ENCODE measurements at places on chromosomes 13 and 19.
A peak's percentile ranks its signal among the peaks of the same experiment; 100 is the strongest.

GRCh38 chr13:98217597-98217996 lies 40.5 kb upstream of the RNF113B start:
- no peak for DNase-seq

- no peak for DNase-seq
Measured at GRCh38 chr13:76470991-76471390, 415.2 kb downstream of the KCTD12 start.

DNA sequence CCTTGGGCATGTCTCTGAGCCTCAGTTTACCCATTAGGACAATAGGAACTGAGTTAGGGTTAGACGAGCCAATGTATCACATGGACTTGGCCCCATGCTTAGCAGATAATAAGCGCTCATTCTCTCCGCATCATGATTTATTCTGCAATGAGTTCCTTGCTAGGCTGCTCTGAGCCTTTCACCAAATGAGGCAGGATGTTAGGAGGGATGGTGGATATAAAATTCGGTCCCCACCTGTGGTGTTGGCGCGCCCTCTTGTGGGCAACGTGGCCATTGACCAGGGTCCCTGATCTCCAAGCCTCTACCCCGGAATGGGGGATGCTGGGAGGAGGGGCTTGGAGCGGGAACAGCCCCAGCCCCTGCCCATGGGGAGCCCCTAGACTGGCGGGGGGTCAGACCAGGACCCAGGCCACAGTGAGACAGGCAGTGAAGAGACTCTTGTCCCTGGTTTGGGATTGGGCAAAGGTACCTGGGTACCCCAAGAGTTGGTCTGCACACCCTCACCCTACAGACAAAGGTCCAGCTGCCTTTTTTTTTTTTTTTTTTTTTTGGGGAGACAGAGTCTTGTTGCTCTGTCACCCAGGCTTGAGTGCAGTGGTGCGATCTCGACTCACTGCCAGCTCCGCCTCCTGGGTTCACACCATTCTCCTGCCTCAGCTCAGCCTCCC lies 43.9 kb downstream of the CERS4 start:
- DNase-seq = peak; percentile 93

- DNase-seq = no peak
Measured at GRCh38 chr19:55504252-55504603, 16.0 kb downstream of the SSC5D start.

- DNase-seq = no peak
Measured at GRCh38 chr19:6204866-6205723, 69.6 kb downstream of the ACSBG2 start.

DNA sequence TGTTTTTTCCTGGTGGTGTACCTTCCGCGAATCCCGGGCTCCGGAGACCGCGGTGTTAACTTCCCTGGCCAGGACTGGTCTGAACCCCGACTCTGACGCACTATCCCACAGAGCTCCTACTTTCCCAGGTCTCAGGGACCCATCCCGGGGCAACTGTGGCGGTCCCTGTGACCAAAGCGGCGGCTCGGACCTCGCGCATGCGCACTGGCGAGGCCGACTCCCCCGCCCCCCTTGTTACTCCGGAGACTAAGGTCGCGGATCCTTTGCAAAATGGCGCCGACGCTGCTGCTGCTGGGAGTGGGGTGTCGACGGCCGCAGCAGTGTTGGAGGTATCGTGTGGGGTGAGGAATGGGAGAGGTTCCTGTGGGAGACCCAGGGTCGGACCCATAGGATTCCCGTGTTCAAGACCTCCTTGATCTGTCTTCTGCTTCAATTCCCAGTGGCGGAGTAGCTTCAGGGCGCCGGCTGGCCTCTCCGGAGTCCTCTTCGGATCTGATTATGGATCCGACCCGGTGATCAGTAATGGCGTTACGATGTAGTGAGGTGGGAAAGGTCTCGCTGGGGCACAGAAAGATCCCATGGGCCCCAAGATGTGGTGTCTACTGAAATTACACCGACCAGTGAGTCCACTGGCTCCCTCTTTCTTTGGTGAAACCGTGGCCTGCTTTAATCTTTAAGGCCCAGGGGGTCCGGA lies 66.6 kb upstream of the ZNF527 start:
- no peak for DNase-seq

GRCh38 chr13:38341149-38341692 lies 8.4 kb upstream of the UFM1 start:
- DNase-seq = no peak

DNA sequence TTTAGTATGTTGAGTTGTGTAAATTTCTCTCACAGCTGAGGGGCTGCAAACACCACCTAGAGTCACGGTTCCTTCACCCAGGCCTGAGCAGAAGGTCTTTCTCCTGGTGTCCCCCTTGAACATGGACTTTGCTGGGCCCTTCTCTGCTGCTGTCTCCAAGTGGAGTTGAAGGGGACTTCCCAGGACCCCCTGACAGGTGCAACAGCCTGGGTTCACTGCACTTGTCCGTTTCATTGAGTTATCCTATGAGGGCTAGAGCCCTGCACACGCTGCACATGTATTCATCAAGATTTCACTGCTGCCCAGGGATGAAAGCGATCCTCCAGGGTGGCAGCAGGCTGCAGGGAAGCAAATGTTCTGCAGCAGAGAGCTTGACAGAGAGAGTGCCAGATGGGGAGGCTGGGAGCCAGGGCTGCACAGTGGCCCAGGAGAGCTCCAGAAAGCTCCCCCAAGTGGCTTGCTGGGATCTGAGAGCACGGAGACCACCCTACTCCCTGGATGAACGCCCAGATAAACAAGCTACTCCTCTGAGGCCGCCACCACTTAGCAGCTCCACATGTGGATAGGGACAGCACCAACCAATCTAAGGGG lies 10.3 kb downstream of the TMEM272 start:
- no peak for DNase-seq

DNA sequence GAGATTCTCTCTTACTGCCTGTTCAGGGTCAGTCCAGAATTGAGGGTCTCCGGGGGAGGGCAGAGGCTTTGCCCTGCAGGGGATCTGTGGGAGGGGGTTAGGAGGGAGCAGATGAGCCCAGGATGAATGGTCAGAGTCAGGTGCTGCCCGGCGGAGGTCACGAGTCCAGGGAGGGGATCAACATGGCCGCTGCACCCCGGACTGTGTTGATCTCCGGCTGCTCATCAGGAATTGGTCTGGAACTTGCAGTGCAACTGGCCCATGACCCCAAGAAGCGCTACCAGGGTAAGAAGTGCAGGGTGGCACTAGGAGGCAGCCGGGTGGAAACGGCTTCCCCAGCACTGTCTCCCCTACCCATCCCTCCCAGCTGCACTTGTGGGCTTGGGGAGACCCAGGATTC lies at the start of gene RDH8:
Gene RDH8, plus strand, starts transcription at position 168 of the 400 bp plus-strand sequence. Its CDS starts 15 bp downstream, at position 183.
- DNase-seq = no peak

- DNase-seq = no peak
Measured at GRCh38 chr19:6833166-6833790, 54.1 kb upstream of the ADGRE1 start.

GRCh38 chr19:18167975-18168645 lies 5.5 kb upstream of the IFI30 start:
- DNase-seq = peak; percentile 59

DNA sequence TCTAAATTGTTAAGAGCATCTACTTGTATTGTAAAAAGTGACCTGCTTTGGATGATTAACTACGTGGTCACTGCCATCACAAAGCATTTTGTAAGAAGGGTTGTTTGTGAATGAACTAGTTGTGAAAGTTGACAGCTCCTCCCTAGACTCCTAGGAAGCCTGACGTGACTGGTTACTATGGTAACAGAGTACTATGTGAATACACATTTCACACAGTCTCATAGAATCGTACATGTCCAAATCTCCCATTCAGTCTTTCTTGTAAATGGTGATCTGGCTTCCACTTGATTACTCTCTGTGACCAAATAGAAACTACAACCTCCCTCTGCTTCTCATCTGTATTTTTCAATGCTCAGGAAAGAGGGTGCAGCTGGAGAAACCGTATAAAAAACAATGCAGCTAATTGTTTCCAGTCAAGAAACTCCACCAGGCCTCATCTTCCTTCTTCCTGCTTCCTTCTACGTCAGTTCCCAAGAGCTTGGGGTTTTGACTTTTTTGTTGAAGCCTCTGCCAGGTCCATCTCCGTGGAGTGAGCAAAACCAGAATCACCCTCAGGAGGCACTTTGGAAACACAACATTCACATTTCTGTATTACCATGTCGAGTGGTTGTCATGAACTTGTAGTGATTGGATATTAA lies 83.4 kb downstream of the GPC6 start:
- DNase-seq = no peak

DNA sequence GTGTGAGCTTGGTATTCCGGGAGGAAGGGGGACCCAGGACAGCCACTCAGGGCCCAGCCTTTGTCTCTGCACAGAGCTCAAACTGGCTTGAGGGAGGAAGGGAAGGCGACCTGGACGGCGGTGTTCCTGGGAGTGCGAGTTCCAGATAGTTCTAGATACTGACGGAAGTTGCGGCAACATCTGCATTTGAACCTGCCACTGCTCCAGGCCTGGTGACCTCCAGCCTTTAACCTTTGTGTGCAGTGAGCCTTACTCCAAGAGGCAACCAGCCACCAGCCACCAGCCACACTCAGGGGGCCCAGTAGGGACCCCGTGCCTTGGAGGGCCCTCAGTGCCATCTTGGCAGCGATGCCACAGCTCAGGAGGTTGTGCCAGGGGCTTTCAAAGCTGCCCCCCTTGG lies 15.5 kb upstream of the ZBTB7A start:
- DNase-seq = no peak

- DNase-seq = no peak
Measured at GRCh38 chr13:79935121-79935520, 405.8 kb downstream of the SPRY2 start.

GRCh38 chr19:35170359-35171061 lies 16.0 kb downstream of the FXYD5 start:
- peak; percentile 10 for DNase-seq

All from NB4 (cell line).